ENCODE measurements at places on chromosomes 3 and 15.

DNA sequence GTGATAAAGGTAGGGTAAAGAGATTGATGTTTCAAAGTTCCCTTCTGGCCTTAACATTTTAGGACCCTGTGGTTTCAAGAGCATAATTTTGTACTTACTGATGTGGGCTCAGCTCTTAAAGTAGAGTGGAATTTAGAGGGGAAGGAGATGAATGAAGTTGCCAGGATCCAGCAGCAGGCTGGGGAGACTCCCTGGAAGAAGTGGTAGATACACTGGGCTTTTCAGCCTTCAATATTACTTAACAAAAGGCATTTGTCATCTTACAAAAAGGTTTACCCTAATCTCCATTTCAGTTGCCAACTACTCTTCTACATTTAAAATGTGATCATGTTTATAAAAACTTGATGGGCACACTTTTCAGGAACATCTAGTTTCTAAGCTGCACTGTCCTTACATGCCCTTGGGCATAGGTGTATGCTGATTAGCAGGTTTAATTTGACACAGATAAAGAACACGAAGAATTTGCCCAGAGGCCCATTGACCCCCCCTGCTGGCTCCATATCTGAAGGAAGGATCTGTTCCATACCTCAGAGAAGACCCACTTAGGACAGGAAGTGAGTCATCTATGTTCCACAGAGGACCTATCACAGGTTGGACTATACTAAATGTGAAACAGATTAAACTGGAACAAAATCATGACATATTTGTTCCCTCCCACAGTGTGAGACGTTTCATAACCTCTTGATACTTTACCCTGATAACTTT lies 93.0 kb upstream of the LPP start:
- peak; percentile 12 for DNase-seq

- no peak for DNase-seq
Measured at GRCh38 chr3:196023947-196024346, 57.9 kb downstream of the TFRC start.

- no peak for DNase-seq
Measured at GRCh38 chr15:63233667-63234423, 43.6 kb upstream of the APH1B start.

DNA sequence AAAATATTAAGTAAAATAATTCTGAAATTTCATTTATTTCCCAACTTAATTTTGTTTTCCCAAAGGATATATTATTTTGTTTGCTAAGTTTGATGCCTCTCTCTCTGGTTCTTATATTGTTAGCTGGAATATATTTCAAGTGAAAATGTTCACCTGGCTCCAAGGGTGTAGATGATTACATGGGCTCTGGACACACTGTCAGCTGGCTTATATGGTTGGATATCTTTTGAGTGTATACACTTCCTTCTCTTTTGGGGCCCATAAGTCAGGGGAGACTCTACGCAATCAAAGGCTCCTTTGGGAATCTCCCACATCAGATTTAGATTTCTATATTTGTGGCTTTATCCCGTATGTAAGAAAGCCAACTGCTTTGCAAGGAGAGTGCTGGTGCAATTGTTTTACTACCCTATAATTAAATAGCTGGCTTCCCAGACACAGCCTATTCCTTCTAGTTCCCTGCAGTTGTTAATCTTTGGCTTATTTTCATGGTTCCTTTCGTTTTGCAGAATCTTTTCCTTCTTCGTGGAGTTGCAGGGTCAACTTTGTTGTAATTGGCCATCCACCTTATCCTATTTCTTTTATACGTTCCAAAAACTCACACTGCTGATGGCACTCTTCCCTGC lies 225.7 kb downstream of the DPH6 start:
- no peak for DNase-seq

DNA sequence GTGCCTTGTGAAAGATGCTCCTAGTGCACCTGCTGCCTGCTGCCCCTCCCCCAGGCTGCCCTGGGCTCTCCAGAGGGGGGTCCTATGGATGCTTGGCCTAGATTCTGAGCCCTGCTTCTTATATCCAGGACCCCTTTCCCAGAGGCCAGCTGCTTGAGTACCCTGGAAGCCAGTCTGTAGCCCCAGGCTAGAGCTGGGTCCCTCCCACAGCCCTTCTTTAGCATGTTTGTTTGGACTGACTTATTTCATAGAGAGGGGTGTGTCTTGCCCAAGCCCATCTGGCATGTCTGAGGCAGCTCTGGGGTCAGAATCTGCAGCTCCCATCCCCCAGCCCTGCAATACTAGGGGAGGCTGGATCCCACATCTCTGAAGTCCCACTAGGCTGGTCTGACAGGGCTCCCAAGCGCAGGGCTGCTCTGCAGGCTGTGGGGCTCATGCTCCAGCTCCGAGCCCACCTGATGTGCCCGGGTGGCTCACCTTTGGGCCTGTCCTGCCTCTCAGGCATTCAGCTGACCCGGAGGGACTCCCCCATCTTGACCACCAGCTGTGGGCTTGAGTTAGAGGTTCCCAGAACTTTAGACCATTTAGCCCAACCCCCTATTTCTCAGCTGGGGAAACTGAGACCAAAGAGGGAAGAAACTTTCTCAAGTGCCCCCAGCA lies 3.1 kb downstream of the CHRNB4 start:
- no peak for DNase-seq

GRCh38 chr15:49900006-49900902 lies 218.8 kb downstream of the ATP8B4 start:
- no peak for DNase-seq

DNA sequence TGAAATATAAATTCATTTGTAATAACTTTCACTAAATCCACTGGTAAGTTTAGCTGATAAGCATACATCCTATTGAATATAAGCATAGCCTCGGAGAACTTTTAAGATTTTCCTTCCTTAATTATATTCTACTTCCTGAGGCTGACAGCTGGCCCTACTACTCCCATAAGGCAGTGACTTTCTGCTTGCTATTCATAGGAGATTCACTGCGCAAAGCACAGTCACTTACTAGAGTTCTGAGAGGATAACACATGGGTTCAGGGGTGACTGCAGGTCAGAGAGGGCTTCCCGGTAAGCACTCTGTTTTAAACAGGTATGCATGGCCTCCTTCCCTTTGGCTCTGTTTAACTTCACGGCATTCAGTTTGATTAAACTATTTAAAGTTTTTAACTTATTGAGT lies 75.8 kb downstream of the FAIM start:
- no peak for DNase-seq

DNA sequence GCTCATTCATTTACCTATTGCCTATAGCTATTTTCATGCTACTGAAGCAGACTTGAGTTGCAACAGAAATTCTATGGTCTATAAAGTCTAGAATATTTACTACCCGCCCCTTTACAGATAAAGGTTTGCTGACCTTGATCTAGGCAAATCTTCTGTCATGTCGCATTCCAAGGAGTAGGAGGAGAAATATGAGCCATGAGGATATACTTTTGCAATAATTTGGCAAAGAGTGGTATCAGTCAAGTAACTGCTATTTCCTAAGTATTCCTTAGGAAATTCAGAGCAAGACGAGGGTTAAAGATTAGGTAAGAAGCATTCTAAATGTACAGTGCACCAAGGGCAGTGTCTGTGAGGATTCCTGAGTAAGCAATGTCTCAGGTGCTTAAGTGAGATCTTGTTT lies 121.0 kb upstream of the NUDT16 start:
- DNase-seq: no peak
